ENCODE measurements at places on chromosomes 1 and 21. TPM values are rescaled to one million over a fixed set of nuclear protein-coding genes. Genes with fewer than 3 reads are reported as not detected.

POGZ gene
- 105 TPM for total RNA-seq

GPR3 gene
- 9.4 TPM for total RNA-seq

ANKRD34A gene
- total RNA-seq = 0.20 TPM

OR6K6 gene
- not detected for total RNA-seq

MYBPH gene
- total RNA-seq = not detected

CFAP126 gene
- total RNA-seq = not detected

TMEM82 gene
- total RNA-seq = 0.21 TPM

SLC45A1 gene
- 1.7 TPM for total RNA-seq

FMOD gene
- total RNA-seq = 0.32 TPM

SPRR1A gene
- total RNA-seq = not detected

CROCC gene
- total RNA-seq = 39.5 TPM

All from H1 (cell line).